ENCODE measurements at places on chromosomes 11 and 22.

DNA sequence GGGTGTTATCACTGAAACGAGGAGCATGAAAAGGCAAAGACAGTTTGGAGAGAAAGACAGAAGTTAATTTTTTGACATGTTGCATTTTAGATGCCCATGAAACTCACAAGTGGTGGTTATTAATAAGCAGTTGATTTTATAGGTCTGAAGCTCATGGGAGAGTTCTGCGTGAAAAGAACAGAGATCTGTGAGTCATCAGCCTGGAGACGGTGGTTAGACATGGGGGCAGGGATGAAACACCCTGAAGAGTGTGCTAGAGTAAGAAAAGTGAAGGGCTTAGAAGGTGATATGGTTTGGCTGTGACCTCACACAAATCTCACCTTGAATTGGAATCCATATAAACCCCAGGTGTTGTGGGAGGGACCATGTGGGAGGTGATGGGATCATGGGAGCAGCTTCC, 289.1 kb upstream of the ISX start:
- DNase-seq: no peak

- no peak for DNase-seq
Observed at GRCh38 chr11:19953909-19954308, 206.4 kb downstream of the DBX1 start.

GRCh38 chr22:50526834-50527801, 1.7 kb upstream of the SCO2 start:
- peak; percentile 57 for DNase-seq

DNA sequence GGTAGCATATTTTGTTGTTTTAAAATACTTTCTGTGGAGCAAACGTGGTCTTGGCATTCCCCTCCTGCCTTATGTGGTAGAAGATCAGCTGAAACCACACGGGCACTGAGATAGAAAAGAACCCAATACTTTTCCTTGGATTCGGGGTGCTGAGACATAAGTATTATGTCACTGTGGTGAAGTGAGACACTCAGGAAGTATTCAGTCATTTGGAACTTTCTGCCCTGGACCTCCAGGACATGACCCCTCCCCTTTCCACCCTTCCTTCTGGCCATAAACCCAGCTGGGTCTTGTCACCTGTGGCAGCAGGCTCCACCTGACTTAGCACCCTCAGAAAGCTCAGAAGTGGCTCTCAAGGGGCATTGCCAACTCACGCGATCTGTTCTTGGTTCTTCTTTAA, 123.4 kb downstream of the SWAP70 start:
- no peak for DNase-seq

DNA sequence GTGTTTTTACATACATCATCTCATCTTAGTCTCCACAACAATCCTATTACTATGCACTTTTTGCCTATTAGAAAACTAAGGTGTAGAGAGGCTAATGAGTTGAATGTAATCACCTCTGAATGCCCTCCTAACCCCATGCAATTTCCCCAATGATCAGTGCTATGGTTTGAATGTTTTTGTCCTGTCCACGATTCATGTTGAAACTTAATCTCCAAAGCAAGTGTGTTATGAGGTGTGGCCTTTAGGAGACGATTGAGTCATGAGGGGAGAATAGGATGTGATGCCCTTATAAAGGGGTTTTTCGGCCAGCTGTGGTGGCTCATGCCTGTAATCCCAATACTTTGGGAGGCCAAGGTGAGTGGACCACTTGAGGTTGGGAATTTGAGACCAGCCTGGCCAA, 2.0 kb upstream of the CCDC73 start:
- DNase-seq: no peak

DNA sequence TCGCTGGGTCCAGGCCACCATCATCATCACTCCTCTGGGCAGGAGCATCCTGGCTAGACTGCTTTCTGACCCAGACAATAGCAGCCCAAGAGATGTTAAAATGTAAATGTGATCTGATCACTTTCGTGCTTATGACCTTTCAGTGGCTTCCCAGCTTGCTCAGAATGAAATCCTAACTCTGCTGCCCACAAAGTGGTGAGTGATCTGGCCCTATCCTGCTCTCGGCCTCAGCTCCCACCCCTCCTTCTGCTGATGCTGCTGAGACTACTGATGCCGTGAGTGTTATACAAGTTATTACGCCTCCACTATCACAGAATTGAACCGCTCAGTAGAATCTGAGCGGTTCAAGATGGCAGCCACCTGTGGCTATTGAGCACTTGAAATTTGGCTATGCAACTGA, 26.2 kb downstream of the ELF5 start:
- no peak for DNase-seq

DNA sequence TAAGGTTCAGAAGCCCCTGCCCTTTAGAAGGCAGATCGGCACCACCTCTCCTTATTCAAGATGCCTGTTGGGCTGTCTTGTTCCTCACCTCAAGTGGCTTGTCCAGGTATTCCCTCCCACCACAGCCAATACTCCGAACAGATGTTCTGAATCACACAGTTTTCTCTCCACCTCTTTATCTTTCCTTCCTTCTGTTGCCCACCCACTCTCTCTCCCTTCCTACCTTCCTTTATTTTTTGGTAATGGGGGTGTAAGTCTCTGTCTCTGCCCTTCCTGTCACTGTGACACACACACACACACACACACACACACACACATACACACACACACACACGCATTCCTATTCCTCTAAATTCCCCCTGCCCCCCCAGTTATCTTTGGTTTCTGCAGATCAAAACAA, 8.4 kb downstream of the BEST1 start:
- DNase-seq: no peak

DNA sequence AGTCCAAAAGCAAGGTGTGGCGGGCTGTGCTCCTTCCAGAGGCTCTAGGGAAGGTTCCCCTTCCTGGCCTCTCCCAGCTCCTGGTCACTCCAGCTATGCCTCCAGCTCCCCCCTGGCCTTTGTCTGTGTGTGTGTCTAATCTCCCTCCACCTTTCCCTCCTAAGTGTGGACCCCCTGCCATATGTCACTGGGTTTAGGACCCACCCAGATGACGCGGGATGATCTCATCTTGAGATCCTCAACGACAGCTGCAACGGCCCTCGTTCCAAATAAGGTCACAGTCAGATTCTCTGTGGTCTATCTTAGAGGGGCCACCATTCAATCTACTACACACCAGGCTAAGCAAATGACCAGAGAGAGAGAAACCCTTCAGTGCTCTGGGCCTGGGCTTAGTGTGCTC, 107.9 kb downstream of the ARHGAP8 start:
- DNase-seq: no peak

DNA sequence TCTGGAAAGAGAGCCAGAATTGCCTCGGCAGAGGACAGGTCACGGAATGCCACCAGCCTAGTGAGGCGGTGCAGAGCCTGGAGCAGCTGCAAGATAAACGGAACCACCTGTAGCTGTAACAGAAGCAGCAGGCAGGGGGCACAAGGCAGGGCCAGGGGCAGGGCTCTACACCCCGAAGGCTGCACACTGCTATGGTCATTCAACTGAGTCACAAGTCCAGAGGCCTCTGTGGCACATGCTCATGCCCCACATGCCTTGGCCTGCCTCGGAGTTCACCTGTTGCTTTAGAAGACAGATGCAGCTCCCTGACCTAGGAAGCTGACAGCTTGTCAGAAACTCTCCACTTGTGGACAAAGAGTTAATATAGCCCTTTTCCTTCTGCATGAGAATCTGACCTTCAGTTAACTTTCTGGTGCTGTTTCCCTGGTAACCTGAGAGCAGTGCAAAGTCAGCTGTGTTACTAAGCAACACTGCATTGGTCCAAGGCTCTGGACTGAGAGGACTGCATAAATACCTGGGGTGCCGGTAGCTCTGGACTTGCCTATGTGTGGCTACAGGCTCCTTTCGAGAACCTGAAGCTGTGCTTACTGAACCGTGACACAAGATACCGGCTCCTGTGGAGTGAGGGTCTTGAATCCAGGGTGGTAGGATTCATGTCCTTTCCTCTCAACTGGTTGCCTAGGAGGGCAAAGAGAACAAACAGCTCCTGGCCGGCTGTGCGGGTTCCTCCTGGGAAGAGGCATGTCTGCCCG, 10.5 kb downstream of the COMMD9 start:
- DNase-seq: no peak

DNA sequence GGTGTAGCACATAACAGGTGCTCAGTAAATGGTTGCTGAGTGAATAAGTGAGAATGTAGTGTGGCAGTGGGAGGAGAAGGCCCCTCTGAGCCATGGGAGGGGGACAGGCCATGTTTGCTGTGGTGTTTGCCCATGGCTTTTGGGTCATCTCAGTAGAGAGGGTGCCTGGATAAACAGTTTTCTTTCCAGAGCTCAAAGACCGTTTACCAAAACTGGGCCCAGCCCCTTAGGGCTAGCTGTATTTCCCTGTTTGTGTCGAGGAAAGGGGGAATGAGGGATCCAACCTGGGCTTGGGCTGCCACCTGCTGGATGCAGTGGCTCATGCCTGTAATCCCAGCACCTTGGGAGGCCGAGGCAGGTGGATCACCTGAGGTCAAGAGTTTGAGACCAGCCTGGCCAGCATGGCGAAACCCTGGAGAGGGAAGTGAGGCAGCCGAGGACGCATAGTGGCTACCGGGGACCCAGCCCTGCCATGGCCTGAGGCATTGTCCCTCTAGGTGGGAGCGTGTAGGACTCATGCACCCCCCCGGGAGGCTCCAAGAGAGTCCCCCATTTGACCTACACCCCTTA, 8.7 kb upstream of the LTO1 start:
- no peak for DNase-seq

GRCh38 chr22:19213442-19214077, 35.0 kb upstream of the SLC25A1 start:
- DNase-seq: no peak

DNA sequence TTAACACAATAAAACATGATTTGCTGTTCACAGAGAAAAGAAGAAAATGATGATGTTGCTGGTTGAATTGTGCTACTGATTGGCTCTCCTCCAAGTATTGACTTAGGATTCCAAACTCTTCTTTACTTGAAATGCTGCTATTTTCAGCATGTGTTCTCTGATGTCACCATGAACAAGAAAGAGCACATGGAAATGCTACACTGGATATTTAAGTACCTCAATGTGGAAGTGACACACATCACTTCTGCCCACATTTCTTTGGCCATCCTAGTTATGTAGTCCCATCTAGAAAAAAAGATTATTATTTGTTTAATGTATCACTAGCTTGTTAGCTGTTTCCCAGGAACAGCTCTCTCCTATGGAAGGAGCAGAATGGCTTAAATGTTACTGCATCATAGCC, 27.2 kb downstream of the OR52B2 start:
- no peak for DNase-seq

- no peak for DNase-seq
Observed at GRCh38 chr22:45450101-45450785, 36.8 kb downstream of the RIBC2 start.

- DNase-seq: no peak
Observed at GRCh38 chr11:72238492-72239312, 5.3 kb downstream of the PHOX2A start.

DNA sequence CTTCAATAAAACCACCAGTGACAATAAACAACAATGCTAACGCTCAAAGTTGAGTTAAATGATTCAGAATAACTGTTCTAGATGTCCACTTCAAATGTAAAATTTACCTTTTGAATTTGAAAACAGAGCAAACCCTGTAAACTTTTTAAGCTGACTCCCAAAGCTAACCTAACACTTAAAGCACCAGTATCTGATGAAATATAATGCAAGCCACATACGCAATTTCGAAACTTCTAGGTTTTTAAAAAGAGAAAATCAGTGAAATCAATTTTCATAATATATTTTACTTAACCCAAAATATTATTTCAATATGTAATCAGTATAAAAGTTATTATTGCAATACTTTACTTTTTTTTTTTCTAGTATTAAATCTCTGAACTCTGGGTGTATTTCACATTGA, 71.3 kb downstream of the PLEKHA7 start:
- no peak for DNase-seq

DNA sequence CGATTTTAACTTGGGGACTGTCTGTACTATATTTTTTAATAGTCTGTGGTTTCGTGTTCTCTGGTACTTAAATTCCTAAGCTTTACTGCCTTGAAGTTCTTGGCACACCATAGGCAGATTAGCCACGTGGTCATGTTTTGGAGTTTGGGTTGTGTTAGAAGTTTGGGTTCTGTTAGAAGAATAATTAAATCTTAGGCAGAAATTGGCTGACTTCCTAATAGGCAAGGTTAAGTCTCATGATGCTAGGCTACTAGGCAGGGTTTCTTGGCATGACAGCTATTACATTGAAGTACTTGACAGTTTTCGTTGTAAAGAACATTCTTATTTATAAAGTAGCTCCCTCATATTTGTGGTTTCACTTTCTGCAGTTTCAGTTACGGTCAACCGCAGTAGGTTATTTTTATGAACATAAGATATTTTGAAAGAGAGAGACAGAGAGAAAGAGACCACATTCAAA, 30.0 kb upstream of the MMP7 start:
- peak; percentile 44 for DNase-seq

DNA sequence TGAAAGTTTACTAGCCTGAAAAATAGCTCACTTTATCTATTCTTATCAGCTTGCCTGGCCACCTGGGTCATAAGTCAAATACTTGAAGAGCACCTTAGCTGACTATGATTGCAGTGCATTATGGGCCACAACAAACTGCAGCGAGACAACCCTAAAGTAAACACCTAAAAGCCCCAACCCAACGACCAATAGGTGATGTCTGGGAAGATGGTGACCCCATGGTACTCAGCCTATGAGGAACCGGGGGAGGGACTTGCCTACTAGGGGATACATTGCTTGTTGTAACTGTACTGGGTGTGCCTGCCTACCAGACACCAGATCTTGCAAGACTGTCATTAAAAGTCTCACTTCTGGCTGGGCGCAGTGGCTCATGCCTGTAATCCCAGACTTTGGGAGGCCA, 35.6 kb upstream of the APOBEC3A start:
- no peak for DNase-seq

DNA sequence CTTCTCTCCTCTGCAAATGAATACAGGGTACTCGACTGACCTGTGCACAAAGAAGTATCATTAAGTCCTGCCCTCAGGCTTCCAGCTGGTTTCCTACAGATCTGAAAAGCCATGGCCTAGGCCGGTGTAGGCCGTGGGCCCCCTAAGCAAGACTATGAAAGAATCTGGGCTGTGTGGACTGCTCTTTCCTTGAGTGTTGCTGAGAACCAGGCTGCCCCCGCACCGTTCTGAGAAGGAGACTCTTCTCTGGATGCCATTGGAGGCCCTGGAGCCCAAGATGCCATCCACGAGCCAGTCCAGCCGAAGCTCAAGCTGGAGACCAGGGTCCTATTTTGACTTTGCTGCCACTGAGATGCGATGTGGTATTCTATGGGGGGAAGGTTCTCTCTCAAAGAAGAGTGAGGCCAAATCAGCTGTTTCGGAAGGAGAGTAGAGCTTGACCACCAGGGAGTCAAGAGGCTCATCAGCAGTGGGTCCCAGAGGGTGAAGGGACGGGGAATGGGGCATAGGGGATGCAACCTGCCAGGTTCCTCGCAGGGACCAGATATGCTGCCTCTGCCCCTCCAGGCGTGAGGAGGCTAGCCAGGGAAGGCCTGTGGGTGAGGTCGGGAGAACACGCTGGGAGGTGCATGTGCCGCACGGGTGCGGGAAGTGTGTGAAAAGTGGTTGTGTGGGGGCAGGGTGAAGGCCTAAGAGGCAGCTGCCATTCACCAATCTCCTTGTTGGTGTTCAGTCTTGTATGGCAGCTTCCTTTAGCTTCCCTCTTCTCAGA, 96.4 kb upstream of the B3GAT1 start:
- no peak for DNase-seq
